ENCODE measurements at places on chromosomes 2 and 18.

DNA sequence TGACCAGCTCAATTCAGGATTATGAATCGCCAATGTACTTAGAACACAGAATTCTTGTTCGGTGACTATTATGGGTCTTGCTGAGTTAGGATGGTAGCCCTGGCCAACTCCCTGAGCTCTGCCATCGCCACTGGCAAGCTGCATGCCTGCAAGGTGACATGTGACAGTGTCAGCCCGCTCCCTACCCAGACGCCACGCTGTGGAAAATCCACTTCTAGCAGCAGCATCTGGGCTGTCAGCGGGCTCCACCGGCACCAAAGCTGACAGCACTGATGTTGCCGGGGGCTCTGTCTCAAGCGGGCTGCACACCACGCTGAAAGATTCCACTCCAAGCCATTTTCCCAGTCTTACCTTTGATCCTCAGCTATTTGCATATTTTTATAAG lies 100.7 kb downstream of the MYT1L start:
- peak; percentile 28 for DNase-seq

DNA sequence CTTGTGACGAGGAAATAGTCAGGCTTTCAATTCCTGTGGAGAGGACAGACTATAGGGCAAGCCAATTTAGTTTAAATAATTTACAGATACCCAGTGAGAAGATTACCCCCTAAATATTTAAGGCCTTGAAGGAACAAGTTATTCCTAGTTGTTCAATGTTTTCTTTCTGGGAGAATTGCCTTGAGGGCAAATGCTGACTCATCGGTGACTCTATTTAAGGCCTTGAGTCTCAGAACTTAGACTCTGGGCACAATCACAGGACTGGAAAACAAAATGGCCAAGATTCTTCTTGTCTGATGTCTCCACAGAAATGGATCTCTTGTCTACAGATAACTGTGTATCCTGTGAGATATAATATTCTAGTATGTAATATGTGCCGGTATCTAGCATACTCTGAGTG lies 467.1 kb downstream of the SUCLG1 start:
- DNase-seq: no peak

DNA sequence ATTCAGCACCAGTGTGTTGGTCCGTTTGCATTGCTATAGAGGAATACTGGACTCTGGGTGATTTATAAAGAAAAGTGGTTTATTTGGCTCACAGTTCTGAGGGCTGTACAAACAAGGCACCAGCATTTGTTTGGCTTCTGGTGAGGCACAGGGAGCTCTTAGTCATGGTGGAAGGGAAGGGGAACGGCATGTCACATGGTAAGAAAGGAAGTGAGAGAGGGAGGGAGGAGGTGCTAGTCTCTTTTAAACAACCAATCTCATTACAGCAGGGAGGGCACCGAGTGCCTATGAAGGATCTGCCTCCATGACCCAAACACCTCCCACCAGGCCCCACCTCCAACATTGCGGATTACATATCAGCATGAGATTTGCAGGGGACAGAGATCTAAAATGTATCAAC lies 143.9 kb upstream of the DLX2 start:
- peak; percentile 41 for DNase-seq

GRCh38 chr2:28521663-28522062 lies 25.8 kb downstream of the PLB1 start:
- DNase-seq: no peak

DNA sequence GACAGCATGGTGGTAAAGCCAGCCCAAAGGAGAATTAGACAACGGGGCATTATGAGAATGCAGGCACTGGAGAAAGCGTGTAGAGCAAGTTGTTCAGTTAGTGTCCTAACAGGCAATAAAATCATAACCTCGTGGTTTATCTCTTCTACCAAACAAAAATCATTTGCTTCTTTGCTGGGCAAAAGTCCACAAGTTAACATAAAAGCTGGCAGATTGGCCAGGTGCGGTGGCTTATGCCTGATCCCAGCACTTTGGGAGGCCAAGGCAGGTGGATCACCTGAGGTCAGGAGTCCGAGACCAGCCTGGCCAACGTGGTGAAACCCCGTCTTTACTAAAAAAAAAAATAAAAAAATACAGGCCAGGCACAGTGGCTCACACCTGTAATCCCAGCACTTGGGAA lies 364.1 kb downstream of the SETBP1 start:
- DNase-seq: no peak

DNA sequence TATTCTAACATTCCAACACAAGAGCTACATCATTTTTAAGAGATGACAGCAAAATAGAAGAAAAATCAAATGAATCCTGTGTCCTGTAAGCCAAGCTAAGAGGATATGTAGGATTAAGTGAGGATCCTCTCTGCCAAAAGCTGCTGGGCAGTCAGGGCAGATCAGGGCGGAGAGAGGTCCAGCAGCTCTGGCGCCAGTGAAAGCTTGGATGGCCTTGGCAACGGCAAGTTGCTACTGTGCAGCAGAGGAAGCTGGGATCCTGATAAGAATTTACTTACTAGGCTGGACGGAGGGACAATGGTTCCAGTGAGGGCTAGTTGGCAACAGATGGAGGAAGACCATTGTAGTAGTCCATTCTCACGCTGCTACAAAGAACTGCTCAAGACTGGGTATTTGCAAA lies 391.5 kb downstream of the XIRP2 start:
- DNase-seq: no peak

GRCh38 chr2:21289989-21290388 lies 166.2 kb downstream of the TDRD15 start:
- no peak for DNase-seq

DNA sequence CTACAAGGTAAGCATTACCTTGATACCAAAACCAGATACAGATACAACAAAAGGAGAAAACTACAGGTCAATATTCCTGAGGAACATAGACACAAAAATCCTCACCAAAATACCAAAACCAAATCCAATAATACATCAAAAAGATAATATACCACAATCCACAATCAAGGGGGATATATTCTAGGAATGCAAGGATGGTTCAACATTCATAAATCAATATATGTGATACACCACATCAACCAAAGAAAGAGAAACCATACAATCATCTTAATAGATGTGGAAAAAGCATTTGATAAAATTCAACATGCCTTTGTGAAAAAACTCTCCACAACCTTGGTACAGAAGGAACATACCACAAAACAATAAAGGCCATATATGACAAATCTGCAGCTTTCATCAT lies 28.4 kb downstream of the DNAH7 start:
- no peak for DNase-seq

DNA sequence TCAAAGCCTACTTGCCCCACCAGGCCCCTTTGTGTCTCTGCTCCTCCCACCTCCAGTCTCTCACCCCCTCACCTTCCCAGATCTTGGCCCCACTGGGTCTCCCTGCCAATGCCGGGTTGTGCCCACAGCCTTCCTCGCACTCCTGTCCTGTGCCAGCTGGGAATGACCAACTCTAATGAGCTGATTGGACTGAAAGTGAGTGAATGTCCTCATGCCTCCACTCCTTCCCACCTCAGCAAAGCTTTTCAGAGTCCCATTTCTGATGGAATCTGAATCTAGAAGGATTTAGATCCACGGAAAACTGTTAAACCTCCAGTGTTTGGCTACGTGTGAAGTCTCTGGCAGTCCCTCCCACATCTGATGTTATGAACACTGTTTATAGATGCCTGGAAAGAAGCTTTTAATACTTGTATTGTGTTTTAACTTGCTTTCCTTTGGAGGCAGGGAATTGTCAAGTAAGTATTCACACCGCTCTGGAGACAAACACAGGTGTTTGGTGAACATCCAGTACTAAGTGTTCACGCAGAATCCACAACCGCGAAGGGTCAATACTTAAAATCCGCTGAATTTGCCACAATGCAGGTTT lies 103.9 kb downstream of the RTN4 start:
- DNase-seq: no peak

GRCh38 chr2:52710810-52711618 lies 1056.6 kb upstream of the CHAC2 start:
- no peak for DNase-seq

- DNase-seq: peak; percentile 30
Observed at GRCh38 chr2:88545118-88545517, 82.1 kb downstream of the EIF2AK3 start.

DNA sequence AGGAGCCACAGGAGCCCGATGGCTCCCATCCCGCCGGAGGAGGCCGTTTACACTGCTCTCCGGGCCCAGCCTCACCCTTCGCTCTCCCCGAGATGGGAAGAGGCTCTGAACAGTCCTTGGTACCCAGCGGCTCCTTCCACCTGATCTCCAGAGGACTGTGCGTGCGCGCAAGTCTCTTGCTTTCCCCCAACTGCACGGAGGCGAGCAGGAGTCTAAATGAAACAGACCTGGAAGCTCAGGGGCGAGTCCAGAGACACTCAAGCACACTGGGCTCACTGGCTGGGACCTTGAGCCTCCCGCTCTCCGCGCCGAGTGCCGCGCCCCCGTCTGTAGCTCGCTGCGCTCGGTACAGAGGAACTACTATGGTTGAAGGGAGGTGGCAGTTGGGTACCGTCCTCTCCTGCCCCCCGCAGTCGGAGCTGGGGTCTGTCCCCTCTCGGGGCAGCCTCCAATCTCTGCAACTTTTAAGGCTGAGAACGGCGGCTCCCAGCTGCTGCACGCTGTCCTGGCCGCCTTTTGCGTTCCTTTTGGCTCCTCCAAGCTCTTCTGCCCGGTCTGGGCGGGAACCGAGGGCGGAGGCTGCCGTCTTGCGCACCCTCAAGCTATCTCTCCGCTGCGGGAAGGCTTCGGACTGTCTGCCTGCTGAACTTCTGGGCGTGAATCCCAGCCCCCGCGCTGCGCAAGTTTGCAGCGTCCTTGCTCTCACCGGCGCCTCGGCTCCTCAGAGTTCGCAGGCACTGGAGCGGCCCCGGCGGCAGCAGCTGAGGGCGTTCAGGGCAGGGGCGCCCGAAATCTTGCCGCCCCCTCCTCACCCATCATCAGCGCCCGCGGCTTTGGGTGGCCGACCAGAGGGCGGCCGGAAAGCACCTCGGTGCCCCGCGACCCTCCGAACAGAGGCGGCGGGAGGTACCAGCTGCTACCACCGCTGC lies 491 bp downstream of the ALK start:
- no peak for DNase-seq

DNA sequence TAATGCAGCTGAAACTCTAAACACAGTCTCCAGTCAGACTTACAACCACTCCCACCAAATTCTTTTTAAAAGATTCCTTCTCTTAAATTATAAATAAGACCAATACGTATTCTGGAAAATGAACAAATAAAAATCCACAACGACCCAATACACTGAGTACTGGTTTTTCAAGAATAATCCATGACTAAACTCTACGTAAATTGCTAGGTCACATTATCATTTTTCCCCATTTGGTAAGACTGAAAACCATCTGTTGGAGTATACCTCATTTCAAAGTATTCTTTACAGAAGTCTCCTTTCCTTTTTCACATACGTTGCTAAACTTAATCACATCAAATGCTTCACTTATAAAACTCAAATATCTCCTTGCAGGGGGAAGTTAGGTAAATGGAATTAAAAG lies 6.0 kb downstream of the ZNF516 start:
- no peak for DNase-seq

GRCh38 chr2:169659320-169659719 lies 34.9 kb downstream of the CFAP210 start:
- DNase-seq: no peak

DNA sequence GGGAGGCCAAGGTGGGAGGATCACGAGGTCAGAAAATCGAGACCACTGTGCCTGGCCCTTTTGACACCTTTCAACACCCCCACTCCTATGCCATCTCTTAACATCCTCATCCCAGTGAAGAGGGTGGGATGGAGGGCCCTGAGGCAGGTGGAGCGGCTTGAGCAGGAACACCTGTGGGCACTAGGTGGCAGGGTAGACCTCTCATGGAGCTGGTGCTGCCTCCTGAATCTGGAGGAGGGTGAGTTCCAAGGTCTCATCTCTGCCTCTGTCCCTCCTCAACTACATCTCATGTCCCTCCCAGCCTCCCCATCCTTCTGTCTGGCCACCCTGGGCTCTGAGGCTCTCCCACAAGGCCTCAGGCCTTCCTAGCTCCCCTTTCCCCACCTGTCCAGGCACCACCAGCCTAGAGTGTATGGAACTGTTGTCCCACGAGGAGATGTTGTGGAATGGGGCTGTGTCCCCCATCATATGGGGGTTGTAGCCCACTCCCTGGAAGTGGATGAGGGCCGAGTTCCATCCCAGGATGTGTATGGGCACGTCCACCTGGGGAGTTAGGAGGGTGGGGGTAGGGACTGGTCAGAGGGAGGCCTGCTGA lies 17.0 kb upstream of the CRYBA2 start:
- peak; percentile 42 for DNase-seq

- DNase-seq: no peak
Observed at GRCh38 chr18:66638856-66639629, 35.2 kb upstream of the CDH19 start.

GRCh38 chr18:79523736-79524180 lies 128.0 kb downstream of the NFATC1 start:
- no peak for DNase-seq

All from NCI-H2029 (cell line).